ENCODE measurements at places on chromosomes 7 and 10.

- peak; percentile 0 for DNase-seq
These were observed 225.9 kb downstream of the WDR11 start for GRCh38 chr10:121076776-121077715.

- DNase-seq: peak; percentile 24
These were observed 3.5 kb downstream of the ARID5B start for GRCh38 chr10:61904733-61905725.

GRCh38 chr10:108696792-108697477 lies 1226.4 kb downstream of the XPNPEP1 start:
- no peak for DNase-seq

- no peak for DNase-seq
These were observed 12.5 kb upstream of the SFRP5 start for GRCh38 chr10:97784200-97784810.

DNA sequence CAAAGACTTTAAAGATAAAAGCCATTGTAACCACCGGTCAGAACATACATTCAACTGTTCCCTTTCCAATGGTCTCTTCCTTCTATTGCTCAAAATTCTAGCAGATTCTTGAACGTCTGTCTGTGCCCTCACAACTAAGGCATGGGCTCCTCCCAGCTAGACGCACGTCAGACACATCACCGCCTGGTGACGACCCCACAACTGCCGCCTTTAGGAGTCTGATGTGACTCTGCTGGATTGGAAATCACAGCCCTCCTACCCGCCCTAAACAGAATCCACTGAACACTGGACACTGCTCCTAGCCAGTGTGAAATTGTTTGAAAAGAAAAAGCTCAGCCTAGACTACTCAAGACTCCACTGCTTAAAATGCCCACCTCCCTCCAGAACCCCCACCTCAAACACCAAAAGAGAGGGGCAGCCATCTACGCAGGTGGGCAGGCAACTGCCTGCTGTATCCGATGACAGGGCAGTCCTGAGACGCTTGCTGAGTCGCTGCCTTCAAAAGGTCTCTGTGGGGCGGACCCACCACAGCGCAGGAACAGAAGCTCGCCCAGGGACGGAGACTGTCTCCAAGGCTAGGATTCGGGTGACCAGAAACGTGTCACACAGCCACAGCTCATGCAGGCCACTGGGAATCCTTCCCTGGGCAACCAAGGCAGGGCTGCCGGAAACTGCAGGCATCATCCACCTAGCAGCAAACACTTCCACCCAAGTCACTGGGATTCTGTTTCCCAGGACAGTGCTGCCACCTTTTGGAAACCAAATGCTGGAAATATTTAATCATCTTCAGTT lies 34.7 kb downstream of the GSDME start:
- DNase-seq: no peak

- DNase-seq: no peak
These were observed 401.1 kb downstream of the DGKB start for GRCh38 chr7:14501436-14501835.

DNA sequence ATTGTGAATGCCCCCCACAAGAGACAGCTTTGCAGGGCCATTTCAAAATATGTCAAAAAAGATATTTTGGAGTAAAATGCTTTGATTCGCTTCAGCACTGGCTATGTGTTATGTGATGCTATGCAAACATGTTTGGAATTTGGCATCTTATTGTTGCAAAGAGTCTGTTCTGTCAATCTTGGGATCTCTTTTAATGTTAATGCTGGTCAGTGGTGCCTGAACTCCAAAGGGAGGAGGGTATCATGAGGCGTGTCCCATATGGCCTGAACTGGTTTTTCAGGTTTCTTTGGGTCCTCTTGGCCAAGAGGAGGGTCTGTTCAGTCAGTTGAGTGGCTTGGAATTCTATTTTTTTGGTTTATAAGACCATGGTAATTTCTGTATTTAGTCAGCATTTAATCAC lies 81.4 kb downstream of the HECW1 start:
- DNase-seq: no peak

DNA sequence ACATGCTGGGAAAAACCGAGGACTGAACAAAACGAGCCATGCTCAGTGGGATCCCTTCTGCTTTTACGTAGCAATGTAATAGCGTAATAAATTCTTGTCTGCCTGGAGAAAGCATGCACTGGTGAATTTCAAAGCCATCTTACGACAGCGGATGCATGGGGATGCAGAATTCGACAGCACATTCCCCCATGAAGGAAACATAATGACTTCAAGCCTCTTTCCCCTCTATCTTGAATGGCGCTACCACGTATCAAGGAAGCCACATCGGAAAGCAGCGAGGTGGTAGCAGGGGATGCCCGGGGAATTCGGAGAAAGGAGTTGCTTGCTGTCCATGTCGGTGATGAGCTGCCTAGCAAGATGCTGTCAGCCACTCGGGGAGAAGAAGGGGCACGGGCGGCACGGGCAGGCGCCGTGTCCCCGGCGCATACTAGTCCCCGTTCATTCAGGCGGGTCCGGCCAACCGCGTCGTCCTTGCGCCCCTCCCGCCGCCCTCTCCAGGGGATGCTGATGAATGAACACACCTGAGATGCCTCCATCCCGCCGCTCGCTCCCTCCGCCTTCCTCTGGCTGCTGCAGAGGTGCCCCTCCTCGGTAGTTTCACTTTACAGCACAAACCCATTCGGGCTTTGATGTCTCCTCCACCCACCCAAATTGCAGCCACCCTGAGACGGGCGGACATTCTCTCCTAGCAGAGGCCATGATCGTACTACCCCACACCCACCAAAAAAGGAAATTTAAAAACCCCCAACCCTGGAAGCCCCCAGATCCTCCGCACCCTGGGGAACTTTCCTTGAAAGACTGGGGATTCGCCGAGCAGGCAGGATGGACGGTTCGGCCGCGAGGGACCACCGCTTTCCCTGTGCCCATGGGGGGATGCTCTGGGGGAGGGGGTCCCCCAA lies 644 bp downstream of the SORBS1 start:
- no peak for DNase-seq

DNA sequence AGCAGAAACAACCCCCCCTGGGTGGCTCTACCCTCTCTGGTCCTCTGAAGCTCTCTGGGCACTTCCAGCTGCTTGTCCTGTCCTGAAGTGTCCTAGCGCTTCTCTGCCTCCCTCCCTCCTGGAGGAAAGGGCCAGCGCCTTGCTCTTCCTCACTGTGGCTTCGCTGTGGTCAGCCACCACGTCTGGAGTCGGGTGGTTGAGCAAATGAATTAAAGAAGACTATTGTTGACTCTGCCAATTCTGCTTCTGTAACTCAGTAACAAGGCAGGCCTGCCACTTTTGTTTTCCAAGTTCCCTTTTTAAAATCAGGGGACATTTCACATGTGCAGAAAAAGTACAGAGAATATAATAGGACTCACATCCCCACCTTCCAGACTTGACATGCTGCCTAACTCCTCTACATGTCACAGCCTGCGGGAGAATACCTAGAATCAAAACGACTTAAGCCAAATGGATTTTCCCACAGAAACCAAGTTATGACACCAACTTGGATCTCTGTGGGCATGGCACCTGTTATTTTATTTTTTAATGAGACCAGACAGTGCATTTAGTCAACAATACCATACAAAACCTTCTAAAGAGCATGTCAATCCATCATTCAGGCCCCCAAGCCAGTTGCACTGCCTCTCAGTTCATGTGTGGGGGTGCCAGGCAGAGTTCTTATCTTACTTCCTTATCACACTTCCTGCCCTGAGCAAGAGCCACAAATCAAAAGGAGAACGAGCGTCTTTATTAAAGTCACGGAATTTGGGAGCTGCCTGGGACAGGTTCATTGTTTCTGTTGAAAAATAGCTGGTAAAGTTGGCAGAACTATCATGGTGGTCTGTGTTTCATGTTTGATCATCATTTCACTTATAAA lies 6.8 kb downstream of the FFAR4 start:
- peak; percentile 73 for DNase-seq

- peak; percentile 43 for DNase-seq
These were observed 249.4 kb downstream of the CRPPA start for GRCh38 chr7:16171928-16172327.

- DNase-seq: no peak
These were observed 112.3 kb downstream of the VIPR2 start for GRCh38 chr7:159032322-159032721.

- DNase-seq: no peak
These were observed 69.4 kb upstream of the PDLIM1 start for GRCh38 chr10:95360122-95360714.

DNA sequence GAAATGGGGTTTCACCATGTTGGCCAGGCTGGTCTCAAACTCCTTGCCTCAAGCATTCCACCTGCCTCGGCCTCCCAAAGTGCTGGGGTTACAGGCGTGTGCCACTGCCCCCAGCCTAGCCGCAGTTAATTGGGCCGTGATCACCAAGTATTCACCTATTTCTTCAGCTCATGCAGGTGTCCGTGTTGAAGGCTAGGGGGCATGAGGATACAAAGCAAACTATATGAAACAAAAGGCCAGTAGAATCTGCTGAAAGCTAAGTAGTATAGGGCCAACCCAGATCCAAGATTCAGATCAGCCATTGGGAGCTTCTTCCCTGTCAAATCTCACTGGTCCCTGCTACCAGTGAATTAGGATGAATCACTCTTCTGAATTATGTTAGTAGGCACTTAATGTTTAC lies 73.4 kb downstream of the LRRC4 start:
- DNase-seq: no peak

GRCh38 chr10:108862676-108863350 lies 1060.5 kb downstream of the XPNPEP1 start:
- no peak for DNase-seq

GRCh38 chr10:74947781-74948401 lies 121.5 kb downstream of the KAT6B start:
- no peak for DNase-seq

DNA sequence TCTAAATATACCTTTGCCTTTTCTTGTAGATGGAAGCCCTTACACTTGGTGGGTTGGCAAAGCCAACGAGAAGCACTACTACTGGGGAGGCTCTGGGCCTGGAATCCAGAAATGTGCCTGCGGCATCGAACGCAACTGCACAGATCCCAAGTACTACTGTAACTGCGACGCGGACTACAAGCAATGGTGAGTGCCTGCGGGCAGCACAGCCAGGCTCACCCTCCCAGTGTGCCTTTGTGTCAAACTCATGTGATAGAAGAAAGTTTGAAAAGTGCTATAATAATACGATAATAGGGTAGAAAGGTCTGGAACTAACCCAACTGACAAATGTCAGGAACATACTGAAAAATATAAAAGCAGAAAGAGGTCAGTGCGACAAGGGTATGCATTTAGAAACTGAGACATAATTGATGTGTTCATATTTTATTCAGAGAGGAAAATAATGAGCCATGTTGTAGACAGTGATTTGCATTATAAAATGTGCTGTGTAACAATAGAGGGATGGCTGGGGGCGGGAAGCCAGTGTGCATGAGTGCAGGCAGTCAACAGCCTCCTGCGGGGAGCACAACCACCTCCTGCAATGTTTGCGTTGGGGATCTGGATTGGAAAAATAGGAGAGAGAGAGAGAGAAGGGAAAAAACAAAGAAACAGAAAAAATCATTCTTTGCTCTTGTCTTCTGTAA lies 686.9 kb upstream of the C7orf33 start:
- no peak for DNase-seq

DNA sequence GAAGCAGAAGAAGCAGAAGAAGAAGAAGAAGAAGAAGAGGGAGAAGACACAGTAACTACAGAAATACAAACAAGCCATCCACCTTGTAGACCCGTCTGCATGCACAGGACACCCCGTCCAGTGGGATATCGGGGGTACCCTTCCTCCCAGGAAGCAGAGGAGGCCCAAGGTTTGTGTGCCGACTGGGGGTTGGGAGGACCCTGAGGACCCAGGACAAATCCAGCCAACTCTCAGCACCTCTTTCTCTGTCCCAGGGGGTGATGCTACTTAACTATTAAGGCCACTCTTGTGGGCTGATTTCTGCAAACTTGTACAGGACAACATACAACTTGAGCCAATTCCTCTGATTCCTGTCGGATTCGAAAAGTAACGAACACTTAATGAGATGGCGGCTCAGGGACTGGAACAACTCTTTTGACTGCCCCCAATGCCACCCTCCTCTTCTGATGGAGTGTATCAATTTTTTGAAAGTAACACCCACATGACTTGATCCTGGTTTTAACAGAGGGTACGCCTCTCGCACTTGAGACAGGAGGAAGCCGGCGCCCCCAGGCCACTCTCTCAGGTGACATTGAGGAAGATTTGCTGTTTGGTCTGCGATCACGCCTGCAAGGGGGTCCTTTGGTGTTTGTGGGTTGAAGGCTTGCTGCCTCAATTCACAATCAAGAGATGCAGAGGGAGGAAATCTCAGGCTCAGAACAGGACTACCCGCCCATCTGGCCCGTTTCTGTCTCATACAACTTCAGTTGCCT lies 192.6 kb downstream of the TNS3 start:
- no peak for DNase-seq

DNA sequence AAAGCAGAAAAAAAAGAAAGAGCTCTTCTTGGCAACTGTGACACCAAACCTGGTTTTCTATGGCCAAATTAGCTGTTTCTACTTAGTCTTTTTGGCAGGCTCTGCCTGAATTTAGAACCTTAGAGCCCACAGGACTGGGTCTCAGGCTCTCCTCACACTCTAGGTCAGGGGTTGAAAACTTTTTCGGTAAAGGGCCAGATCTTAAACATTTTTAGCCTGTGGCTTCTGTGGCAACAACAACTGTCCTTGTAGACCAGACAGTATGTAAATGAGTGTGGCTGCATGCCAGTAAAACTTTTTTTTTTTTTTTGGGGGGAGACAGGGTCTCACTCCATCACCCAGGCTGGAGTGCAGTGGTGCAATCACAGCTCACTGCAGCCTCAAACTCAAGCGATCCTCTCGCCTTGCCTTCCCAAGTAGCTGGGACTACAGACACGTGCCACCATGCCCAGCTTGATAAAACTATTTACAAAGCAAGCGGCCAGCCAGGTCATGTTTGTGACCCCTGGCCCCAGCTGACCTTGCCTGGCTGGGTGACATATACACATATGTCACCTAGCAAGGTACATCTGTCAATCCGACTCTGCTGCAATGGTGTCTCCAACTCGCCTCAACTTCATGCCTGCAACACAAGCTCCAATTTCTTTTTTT lies 17.4 kb downstream of the KPNA7 start:
- no peak for DNase-seq

DNA sequence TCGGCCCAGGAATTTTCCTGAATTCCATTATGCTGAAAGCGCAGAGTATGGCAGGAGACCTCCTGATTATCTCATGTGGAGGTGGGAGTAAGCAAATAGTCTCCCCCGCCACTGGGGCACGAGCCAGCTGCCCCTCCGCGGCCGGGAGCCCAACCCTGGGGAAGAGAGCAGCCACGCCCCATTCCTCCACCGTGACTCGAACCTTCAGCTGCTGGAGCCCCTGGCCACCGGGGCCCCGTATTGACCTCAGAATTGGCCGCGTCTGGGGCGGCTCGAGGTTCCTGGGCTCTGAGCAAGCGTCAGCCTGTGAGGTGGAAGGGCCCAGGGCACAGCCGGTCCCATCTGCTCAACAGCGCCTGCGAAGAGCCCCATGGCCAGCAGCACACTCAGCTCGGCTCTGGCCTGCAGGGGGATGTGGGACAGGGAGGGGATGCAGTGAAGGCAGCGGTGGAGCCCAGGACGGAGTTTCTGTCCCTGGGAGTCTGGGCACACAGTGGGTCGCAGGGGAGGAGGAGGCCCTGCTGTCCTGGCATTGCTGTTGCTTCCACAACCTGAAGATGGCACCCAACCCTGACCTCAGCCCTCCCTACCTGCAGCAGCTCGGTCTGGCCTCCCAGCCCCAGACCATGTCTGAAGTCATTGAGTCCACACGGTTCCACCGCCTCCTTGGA lies 97.8 kb downstream of the CHST15 start:
- DNase-seq: peak; percentile 1

GRCh38 chr7:19621740-19622139 lies 87.1 kb downstream of the POLR1F start:
- no peak for DNase-seq

All from AML-193 (cell line).